AG09319 (cell line): ENCODE measurements at places on chromosomes 1 and 21.

DNA sequence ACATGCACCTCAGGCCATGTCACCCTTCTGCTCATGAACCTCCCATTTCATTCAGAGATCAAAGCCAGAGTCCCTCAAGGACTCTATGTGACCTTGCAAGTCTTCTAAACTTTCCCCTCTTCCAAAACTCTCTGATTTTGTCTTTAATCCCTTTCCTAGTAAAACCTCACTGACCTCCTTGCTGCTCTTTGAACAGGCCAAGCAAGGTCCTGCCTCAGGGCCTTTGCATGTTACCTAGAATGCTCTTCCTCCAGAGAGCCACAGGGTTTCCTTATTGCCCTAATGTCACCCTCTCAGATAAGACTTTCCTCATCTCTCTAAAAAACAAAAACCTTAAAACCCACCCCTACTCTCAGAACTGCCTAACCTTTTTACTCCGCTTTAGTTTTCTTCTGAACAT is 26.6 kb downstream of the IL23R start:
- no peak for DNase-seq

- DNase-seq: no peak
These were observed 791 bp upstream of the PIK3R3 start for GRCh38 chr1:46133181-46133658.

GRCh38 chr1:36122062-36123030 is 2.7 kb downstream of the COL8A2 start:
- DNase-seq: no peak

DNA sequence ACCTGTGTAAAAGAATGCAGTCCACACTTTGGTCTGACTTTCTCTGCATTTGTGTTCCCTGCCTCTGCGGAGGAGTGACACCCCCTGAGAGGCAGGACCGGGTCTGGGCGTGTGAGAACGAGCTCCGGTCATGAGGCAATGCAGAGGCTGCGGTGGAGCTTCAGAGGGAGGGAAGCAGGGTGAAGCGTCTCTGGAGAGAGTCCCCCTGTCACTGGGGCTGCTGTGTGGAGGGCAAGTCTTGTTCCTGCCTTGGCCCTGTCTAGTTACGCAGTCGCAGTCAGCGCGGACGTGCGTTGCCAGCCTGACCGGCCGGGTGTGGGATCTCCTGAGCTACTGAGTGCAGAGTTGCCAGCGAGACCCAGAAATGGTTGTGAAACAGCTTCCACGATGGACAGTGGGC is 48.5 kb downstream of the BACE2 start:
- no peak for DNase-seq

- DNase-seq: peak; percentile 77
These were observed 2.4 kb downstream of the UROD start for GRCh38 chr1:45014321-45015028.

GRCh38 chr1:13722808-13723360 is 22.9 kb downstream of the PRDM2 start:
- DNase-seq: no peak

- DNase-seq: no peak
These were observed 332.1 kb downstream of the PTPRC start for GRCh38 chr1:198970916-198971315.

GRCh38 chr1:200039849-200040474 is 12.5 kb downstream of the NR5A2 start:
- DNase-seq: no peak

DNA sequence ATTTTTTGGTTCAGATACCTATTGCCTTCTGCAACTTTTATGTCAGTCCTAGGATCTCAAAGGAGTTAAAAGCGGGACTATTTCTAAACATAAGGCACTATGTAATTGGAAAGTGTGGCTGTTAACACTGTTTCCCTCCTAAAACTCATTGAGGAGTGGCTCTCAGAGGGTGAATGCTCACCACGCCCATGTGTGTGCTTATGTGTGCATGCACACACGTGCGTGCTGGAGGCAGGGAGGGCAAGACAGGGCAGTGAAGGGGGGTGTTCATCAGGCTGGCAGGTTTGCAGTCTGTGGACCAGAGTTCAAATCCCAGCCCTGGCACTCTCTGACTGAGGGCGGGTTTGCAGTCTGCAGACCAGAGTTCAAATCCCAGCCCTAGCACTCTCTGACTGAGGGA is 22.4 kb downstream of the KCNAB2 start:
- DNase-seq: no peak

GRCh38 chr1:64137412-64137803 is 66.0 kb upstream of the UBE2U start:
- DNase-seq: no peak

DNA sequence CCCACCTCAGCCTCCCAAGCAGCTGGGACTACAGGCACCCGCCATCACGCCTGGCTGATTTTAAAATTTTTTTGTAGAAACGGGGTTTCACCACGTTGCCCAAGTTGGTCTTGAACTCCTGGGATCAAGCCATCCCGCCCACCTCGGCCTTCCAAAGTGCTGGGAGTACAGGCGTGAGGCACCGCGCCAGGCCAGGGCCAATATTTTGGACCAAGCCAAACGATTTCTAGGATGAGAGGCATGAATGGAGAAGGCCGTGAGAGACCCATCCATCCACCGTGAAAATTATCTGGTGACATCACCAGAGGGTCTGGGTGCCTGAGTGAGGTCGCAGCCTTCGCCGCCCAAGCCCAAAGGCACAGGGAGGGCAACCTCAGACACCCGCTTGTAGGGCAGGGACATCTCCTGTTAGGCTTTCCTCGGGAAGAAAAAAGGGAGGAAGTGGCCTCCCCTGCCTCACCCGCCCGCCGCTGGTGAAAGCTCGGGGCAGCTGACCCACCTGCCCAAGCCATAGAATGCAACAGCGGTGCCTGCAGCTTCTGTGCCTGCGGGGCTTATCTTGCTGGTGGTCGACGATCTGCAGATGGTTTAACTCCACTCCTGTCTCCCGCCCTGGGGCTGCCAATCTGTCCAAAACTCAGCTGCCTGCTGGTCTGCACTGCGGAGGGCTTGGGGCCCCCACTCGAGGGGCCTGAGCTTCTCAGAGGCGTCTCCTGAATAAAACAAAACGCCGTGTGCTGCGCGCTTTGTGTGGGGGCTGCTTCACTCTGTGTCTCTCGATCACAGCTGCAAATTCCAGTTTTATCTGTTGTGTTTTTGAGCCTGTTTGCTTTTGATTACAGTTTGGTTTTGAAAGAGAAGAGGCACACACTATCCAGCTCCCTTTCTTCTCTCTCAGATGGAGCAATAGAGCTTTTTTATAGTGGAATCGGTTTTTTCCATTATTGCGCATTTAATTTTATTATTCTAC is 85.8 kb downstream of the MRPS6 start:
- DNase-seq: no peak

GRCh38 chr1:47901001-47901575 is 96.1 kb downstream of the TRABD2B start:
- DNase-seq: no peak

DNA sequence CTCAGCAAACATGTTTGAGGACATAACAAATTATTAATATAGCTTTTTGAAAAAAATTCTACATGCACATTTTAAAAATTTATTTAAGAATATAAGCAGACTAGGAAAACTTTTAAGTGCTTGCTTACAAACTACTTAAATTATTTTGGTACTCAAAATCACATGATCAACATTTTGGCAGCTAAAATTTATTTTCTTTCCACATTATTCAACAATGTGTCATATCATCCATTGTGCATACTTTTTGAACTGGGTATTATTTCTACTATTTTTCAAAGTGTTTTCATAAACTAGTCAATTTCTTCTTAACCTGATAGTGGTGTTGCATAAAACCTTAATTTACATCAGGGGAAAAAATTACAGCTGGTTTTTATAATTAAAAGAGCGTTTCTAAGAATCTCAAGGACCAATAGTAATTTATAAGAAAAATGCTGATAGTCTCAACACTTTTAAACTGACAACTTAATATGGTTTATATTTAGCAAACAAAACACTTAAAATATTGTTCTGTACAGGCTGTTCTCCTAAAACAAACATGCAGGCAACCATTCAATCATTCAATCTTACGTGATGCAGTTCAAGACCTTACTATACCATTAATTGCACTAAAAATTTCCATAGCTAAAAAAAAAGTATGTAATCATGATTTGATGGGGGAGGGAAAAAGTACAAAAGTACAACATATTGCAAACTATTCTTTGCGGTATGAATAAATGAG is 105.0 kb downstream of the GPATCH2 start:
- no peak for DNase-seq

DNA sequence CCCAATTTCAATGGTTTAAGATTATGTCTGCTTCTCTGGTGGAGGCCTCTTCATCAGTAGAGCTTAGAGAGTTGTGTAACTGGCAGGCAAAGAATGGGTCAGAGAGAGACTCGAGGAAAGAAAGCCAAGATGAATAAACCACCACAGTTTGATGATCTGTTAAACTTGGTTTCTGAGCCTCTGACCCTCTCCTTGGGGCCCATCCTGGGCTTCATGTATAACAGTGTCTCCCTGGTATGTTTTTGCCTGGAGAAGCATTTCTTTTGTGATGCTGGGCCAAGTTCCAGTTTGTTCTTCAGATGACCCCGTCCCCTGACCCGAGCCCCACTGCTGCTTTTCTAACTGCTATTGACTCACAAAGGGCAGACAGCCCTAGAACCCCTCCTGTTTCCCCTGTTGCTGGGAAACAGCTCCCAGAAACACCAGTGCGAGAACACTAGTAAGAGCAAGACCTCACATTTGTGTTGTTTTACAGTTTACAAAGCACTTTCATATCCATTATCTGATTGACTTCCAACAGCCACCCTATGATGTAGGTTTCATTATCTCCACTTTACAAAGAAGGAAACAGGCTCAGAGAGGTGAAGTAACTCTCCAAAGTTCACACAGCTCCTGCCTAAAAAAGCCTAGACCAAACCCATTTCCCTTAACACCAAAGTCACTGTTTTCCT is 9.0 kb downstream of the CD2 start:
- no peak for DNase-seq

DNA sequence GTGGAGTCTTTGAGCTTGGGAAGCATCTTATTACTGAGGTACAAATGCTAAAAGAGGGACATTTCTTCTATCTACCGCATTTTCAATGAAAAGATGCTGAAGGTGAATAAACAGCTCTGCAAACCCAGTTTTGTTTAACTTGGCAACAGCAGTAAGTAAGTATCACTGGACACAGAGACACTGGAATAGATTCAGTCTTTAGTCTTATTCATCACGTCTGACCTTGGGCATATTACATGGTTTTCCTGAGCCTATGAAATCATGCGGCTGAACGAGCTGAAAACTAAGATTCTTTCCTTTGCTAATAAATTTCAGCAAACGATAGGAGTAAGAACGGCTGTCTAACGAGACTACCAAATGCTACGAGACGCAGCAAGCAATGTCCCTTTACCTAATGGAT is 207.4 kb downstream of the GABPA start:
- no peak for DNase-seq

DNA sequence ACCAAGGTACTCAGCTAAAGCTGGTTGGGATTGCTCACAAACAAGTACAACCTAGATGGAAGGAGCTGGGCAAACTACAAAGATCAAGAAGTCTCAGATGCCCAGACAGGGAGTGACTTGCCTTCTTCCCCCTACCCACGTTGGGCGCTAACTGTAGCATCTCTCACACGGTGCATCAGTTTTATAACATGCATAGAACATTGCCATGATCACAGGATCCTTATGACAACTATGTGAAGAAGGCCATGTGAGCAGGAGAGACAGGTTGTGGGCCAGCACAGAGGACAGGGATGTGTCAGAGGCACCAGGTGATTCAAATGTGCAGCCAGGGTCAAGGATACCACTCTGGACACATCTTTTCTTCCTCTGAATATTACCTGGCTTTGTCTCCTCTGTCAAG is 28.3 kb upstream of the CYP4B1 start:
- DNase-seq: no peak

DNA sequence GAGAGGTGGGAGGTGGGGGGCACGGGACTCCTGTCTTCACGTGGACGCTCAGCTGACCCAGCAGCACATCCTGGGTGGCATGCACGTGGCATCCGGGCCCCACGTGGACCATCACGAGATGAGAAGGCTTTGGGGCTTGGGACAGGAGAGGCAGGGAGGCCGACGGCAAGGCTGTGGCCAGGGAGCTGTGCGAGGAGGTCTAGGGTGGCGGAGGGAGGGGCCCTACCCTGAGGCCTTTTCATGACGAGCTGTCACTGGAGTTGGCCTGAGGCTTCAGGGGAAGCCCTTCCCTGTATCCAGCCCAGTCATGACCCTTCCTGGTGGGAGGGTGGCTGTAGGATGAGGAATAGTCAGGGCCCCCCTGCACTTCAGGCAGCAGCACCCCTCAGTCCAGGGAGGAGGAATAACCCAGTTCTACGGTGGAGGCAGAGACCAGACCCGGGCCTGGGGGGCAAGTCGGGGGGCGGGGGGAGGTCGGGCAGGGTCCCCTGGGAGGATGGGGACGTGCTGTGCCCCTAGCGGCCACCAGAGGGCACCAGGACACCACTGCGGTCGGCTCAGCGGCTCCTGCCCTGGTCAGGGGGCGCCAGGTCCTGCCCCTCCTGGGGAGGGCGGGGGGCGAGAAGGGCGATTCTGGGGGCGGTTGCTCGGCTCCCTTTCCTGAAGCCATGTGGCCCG is 2.0 kb upstream of the PERM1 start:
- DNase-seq: no peak

DNA sequence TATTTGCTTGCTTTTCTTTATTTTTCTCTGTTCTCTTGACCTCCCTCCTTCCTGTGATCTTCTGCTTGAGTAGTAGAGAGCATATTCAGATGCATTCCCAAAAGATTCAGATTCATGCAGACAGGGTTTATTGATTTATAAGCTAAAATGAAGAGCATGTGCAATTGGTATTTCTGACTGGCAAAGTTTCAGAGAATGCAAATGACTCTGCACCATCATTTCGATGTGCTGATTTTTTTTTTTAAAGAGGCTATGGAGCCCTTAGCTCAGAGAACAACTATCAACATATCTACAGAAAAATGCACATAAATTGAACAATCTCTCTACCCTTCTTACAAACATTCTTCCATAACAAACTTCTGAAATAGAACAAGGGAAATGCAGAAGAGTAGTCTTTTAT is 312.0 kb downstream of the VAV3 start:
- no peak for DNase-seq

GRCh38 chr1:204217648-204218000 is 3.8 kb upstream of the GOLT1A start:
- DNase-seq: no peak

DNA sequence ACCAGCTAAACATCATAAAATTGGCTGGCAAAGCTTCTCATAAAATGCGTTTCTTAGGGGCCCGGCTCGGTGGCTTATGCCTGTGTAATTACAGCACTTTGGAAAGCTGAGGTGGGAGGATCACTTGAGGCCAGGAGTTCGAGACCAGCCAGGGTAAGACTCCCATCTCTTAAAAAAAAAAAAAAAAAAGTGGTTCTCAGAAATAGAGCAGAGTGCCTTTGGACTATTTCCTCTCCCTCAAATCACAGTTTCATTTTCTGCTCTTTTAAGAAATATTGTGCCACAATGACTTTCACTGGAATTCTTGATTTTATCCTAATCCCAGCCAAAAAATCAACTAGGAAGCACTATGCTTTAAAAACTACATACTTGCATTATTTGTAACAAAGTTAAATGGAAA is 13.3 kb downstream of the HSF2BP start:
- no peak for DNase-seq

DNA sequence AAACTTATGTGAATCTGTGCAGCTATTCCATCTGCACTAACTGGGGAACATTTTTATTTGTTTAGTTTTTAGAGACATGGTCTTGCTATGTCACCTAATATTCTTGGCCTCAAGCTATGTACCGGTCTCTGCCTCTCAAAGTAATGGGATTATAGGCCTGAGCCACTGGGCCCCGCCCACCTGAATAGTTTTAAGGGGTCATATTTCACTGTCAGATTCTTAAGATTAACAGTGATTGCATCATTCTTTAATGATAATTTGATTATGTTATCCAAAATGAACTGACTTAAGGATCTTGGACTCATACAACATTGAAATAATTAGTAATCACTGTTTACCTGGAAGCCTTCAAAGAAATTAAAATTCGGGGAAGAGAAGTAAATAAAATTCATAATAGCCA is 12.6 kb upstream of the KLF18 start:
- DNase-seq: no peak
